ENCODE measurements at places on chromosomes 4 and X.

- DNase-seq = no peak
Observed at GRCh38 chr4:149291463-149291862, 524.2 kb downstream of the IQCM start.

GRCh38 chrX:5458300-5458842, 770.3 kb downstream of the NLGN4X start:
- no peak for DNase-seq

- DNase-seq = no peak
Observed at GRCh38 chrX:2517055-2517454, 16.3 kb upstream of the DHRSX start.

GRCh38 chr4:16461362-16461761, 235.1 kb upstream of the TAPT1 start:
- DNase-seq = no peak

GRCh38 chr4:177569434-177569833, 127.2 kb upstream of the AGA start:
- no peak for DNase-seq

DNA sequence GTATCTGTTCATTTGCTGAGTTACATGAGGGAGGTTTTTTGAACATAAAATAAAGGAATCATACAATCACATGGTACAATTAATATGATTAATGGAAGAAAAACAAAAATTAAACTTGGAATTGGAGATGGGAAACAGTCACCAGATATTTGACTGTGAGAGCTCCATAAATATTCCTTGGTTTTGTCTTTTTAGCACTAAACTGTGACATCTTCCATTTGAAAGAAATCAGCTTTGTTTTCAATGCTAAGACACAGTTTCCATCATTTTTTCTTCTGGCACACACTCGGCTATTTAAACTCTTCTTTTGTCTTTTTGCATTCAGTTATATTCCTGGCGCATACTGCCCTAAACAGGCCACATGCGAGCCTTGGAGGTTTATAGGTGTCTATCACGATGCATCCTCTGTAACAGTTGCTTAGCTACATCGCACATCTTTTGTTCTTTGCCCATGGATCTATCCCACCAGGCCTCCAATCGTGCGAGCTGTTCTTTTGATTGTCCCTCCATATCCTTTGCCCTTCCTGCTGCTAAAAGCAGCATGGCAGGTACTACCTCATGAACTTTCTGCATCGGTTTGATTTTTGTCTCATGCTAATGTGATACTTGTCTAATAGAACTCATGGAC, 158.3 kb downstream of the LDB2 start:
- no peak for DNase-seq

DNA sequence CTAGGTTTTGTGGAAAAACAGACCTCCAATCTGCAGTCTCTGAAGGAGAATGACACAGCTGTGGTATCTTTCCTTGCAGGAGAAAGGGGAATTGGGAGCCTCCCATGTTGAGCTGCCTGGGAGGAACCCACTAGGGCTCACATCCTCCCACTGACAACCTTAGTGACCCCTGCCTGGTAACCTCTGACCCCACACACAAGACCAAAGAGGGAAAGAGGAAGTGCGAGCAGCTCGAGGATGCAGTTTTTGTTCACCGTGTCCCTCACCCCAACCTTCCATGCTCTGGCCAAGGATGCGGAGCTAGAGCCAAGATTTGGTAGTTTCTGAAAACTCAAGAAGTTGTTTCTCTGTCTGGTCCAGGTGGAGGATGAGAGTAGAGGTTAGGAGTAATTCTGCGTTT, 5.4 kb upstream of the ZXDA start:
- DNase-seq = no peak

- DNase-seq = no peak
Observed at GRCh38 chrX:109719264-109719663, 13.8 kb downstream of the ACSL4 start.

GRCh38 chr4:163895378-163896005, 401.0 kb downstream of the TMA16 start:
- DNase-seq = no peak

DNA sequence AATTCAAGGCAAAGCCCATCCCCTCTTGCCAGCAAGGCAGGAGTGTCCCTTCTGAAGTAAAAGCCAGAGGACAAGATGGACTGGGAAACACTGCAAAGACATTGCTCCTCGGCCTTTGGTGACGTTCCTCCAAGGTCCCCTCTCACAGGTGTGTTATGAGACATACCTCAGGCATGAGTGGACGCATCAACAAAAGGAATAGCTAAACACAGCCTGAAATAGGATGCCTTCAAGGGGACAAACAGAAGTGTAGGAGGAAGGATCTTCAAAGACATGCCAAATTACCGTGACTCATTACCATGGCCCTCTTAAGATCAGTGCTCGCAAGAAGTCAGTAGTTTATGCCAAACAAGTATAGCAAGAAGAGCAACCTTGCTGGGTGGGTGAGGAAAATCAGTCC, 6.0 kb upstream of the IDS start:
- no peak for DNase-seq

DNA sequence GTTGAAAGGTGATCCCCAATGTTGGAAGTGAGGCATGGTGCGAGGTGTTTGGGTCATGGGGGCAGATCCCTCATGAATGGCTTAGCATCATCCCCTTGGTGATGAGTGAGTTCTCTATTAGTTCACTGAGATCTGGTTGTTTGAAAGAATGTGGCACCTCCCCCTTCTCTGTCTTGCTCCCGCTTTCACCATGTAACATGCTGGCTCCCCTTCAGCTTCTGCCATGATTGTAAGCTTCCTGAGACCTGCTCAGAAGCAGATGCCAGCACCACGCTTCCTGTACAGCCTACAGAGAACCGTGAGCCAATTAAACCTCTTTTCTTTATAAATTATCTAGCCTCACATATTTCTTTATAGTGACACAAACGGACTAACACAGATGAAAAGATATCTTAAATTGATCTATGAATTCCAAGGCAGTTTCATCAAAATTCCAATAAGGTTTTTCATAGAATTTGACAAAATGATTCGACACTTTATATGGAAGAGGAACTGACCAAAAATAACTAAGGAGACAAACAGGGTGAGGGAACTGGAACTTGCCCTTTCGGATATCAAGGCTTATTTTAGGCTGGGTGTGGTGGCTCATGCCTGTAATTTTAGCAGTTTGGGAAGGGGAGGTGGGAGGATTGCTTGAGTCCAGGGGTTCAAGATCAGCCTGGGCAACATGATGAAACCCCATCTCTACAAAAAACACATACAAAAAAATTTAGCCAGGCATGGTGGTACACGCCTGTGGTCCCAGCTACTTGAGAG, 56.9 kb upstream of the OGT start:
- no peak for DNase-seq

- DNase-seq = no peak
Observed at GRCh38 chr4:153146031-153146430, 58.2 kb upstream of the TRIM2 start.

DNA sequence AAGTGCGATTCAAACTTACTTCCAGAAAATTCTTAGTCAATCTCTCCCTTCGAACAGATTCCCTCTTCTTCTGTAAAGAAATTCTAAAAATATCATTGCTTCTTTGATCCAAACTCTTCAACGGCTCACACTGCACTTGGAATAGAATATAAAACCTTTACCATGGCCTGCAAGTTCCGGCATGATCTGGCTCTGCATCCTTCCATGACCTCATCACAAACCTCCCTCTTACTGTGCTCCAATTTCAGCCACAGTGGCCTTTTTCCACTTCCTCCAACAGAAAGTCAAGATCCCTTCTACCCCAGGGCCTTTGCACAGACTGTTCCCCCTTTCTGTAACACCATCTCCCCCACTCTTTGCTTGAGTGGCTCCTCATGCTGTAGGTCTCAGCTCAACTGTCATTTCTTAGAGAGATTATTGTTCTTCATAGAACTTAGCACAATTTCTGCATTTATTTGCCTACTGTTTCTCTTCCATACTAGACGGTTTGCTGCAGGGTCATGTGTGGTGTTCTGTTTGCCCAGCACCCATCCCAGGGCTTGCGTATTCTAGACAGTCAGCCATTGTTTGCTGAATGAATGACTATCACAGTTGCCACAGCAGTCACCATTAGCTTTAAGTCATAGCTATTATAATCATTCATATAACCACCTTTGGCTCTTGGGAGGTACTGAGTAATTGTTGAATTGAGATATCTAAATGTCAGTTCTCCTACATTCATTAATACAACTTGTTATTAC, 1.9 kb upstream of the STOX2 start:
- DNase-seq = peak; percentile 31

DNA sequence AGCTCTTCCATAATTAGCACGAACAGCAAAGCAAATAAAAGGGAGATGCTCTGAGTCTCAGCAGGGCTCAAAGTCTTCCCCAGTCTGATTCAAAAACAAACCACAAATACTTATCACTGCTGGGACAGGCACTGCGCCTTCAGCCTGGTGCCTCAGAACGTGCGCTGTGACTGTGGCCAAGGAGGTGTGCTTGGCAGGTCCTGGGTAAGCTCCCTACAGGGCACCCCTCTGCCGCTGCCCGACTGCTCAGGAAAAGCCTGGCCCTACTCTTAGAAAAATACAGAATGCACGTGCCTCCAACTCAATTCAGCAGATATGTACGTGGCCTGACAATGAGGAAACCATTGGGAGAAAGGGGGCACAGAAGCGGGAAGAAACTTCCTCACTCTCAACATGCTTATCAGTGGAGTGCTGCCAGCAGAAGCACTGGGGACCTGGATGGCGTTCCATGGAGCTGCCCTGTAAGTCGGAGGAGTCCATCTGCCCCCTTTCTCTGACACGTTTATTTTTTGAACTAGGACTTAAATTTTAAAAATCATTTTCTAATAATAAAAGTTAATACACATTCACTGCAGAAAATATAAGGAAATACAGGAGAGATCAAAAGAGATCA, 86.8 kb downstream of the GATB start:
- DNase-seq = no peak

- DNase-seq = no peak
Observed at GRCh38 chrX:149630681-149631233, 835 bp downstream of the TMEM185A start.

DNA sequence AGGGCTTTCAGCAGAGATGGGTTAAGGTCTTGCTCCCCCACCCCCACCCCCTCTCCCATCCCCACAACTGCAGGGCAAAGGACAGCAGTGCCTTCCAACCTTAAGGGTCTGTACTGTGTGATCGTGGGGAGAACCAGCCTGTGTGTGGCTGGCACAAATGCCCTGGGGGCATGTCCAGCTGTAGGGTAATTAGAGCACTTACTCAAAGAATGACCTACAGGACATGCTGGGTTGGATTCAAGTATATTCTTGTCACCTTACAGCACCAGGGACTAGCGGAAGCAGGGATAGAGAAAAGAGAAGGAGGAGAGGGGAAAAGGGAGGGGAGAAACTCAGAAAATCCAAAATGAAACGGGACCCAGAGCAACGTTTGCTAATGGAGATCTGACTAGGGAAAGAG, 191.3 kb upstream of the GATB start:
- DNase-seq = no peak

- no peak for DNase-seq
Observed at GRCh38 chr4:14743601-14744000, 258.7 kb upstream of the CPEB2 start.

DNA sequence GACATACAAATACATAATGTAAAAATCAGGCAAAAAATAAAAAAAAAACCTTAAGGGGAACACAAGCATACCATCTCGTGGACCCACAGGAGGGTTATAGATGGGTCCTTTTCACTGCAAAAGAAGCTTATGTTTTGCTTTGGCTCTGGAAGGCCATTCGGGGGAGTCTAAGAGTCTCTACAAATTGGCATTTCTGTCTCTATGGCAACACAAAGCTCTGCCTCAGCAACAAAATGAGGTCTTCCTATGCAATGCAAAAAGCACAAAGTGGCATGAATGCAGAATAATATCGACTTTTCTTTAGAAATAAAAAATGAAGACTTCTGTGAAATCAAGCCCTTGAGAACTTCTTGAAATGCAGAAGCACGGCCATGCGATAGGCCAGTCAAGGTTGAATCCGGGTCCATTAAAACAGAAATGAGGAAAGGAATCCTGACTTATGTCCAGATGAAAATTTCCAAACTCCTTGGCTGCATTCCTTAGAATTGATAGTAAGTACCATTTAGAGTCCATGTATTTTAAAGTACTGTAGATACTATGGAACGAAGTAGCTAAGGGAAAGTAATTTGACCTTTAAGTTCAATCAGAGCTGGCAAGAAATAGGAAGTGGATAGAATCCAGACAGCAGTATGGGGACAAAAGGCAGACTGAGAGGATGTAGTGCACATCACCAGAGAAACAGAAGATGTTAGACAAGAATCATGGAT, 63.7 kb upstream of the PDLIM3 start:
- DNase-seq = no peak

- DNase-seq = no peak
Observed at GRCh38 chrX:109974906-109975655, 27.8 kb upstream of the TMEM164 start.

- DNase-seq = no peak
Observed at GRCh38 chrX:13658602-13659001, 5.7 kb downstream of the TCEANC start.

DNA sequence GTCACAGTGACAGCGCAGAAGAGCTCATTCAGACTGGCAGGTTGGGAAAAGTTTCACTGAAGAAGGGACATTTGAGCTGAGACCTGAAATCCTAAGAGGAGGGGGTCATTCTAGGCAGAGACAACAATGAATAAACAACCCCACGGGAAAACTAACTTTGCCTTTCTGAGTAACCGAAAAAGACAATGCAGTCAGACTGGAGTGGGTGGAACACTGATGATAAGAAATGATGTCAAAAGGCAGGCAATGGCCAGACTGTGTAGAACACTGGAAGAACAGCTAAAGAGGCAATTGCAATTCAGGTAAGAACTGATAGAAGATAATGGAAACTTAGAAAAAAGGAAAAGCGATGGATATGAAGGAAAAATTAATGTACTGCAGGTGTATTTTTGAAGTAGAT, 73.8 kb downstream of the CHIC2 start:
- no peak for DNase-seq

DNA sequence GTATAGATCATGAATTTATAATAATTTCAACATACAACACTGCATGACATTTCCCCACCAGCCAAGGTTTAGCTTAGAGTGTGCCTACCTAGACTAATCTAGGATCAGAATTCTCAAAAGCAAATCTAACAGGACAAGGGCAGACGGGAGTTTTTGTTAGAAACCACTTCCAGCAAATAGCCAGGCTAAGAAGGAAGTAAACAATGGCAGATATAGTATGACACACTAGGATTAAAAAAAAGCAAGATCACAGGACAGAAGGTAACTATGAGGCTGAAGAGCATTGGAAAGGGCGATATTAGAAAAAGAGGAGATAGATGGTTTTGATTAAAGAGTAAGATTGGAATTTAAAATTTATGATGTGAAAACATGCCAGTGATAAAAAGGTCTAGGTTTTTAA, 124.8 kb downstream of the LRBA start:
- no peak for DNase-seq

DNA sequence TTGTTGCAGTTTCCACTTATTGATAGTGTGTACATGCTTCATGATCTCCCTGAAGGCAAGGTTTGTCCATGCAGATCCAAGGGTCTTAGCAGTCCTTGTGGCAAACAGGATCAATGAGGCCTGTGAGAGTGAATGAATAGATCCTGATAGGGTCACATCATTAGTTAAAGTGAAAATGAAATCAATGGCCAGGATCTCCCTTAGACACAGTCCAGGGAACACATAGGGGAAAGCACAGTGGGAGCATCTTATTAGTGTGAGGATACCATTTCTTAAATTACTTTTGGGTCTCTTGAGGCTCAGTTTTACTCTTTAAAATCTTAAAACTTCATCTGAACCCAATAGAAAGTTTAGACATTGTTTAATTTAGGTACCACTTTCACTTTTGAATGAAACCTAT, 59.3 kb downstream of the ARHGAP6 start:
- DNase-seq = no peak

- no peak for DNase-seq
Observed at GRCh38 chr4:22574880-22575279, 59.0 kb upstream of the ADGRA3 start.

Data from anterior cingulate cortex (tissue), 58 donors.